ENCODE measurements at places on chromosomes 7 and 10.

- DNase-seq: no peak
Observed at GRCh38 chr10:104580321-104580720, 60.8 kb upstream of the SORCS3 start.

- DNase-seq: peak; percentile 11
Observed at GRCh38 chr7:134548877-134549276, at the start of gene AKR1B15. Gene AKR1B15 (plus strand): TSS chr7:134549110. CDS start chr7:134564620, 15,510 bp downstream.

DNA sequence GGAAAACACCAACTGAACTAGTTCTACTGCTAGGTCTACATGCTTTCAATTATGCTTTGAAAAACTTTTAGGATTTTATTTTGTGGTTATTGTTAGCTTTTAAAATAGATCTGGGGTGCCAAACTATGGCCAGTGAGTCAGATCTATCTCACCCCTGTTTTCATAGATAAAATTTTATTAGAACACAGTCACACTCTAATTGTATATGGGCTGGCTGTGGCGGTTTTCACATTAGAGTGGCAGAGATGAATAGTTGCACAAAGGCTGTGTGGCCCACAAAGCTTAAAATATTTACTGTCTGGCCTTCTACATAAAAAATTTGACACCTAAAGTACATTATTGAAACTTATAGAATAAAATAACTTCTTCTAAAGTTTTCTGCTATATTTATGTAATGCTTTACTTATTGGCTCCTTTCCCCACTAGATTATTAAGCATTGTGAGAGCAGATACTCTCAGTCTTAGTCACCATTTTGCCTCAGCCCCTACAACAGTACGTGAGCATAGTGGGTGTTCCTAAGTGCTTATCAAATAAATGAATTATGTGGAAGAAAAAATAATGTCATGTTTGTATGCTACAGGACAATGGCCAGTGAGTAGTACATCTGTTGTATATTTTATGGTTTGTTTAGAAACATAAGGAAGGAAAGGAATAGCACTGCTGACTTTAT is 5.4 kb upstream of the SUV39H2 start:
- DNase-seq: no peak

- DNase-seq: no peak
Observed at GRCh38 chr10:122798704-122799231, 46.9 kb downstream of the CUZD1 start.

- no peak for DNase-seq
Observed at GRCh38 chr7:33806298-33807154, 98.8 kb upstream of the BMPER start.
